Activated naive CD8-positive, alpha-beta T cell treated with anti-CD3 and anti-CD28 coated beads, Interleukin-2, amount 50 U/mL, for 24 hours (primary cell): ENCODE measurements at places on chromosomes 7 and 10.

GRCh38 chr7:30702200-30702599, 19.9 kb upstream of the CRHR2 start:
- DNase-seq = no peak

GRCh38 chr7:157775560-157776332, 438.9 kb downstream of the DNAJB6 start:
- DNase-seq = no peak

DNA sequence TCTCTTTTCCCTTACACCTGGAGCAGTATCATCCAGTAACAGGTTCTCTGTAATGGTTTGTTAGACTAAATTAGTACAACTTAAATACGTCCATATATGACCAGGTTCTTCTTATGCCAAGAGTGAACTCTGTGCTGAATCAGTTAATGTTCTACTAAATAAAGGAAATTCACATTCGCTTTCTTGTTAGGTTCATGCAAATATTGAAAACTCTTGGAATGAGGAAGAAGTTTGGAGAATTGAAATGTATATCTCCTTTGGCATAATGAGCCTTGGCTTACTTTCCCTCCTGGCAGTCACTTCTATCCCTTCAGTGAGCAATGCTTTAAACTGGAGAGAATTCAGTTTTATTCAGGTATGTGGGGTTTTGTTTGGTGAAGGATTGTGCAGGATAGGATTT, 15.3 kb upstream of the CFAP69 start:
- DNase-seq = no peak

DNA sequence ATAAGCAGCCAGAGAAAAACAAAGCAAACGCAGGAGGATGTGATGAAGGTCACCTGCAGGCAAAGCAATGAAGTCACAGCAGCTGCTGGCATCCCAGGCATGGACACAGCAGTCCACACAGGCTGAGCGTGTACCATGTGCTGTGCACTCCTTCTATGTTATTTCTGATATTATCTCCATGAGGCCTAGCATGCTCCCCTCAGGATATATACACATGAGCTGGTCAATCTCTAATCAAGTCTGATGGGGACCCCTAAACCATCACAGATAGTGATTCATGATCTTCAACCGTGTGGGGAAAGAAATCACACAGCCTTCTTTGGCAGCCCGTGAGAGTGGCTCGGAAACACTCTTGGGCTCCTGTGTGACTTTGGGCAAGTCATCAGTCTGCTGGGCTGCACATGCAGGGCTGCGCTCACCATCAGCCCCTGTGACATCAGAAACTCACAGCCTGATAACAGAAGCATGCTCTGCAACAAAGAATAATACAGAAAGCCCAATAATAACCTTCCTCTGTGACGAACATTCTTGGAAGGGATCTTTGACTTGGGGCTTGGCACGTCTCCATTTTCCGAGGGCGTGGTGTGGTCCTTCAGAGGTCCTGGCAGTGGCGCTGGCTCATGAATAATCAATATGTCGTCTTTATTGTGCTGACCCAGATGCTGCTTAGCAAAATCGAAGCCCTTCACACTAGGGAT, 83.0 kb upstream of the ATP6V0A4 start:
- DNase-seq = no peak

DNA sequence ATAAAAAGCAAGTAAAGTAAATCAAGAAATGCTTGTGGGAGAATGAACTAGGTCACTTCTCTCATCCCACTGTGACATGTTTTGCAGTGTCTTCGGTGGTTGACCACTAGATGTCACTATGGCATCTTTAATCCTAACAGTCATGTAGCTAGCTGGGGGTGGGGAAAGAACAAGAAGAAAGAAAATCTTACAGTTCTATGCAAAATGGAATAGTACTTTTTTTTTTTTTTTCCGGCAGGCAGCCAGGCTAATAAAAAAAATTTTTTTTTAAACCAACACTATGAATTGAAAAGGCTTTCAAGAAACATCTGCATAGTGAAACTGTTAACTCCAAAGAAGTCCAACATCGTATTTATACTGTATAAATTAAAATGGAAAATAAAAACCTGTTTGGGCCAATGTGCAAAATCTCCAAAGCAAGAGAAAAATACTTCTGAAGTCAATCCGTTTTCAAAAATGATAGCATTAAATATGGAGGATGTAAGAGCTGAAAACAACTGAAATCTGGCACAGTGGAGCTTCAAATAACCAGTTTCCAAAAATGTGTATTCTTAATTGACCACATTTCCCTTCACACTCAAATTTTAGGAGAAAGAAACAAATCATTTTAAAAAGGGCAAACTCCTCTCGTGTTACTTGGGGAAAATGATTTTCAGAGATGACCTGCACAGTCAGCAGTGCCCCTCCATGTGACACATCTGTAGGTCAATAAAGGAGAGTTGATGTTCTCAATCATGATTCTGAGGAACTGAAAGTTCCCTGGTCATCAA, 38.5 kb downstream of the CDK1 start:
- DNase-seq = no peak

DNA sequence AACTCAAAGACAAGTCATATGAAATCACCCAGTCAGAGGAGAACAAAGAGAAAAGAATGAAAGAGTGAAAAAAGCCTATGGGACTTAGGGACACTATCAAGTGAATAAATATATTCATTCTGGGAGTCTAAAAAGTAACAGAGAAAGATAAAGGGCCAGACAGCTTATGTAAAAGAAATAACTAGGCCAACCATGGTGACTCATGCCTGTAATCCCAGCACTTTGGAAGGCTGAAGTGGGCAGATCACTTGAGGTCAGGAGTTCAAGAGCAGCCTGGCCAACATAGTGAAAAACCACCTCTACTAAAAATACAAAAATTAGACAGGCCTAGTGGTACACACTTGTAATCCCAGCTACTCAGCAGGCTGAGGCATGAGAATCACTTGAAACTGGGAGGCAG, 154.7 kb upstream of the TMEM106B start:
- no peak for DNase-seq

- DNase-seq = no peak
These were observed 1107.2 kb upstream of the CELF2 start for GRCh38 chr10:9910446-9910845.

DNA sequence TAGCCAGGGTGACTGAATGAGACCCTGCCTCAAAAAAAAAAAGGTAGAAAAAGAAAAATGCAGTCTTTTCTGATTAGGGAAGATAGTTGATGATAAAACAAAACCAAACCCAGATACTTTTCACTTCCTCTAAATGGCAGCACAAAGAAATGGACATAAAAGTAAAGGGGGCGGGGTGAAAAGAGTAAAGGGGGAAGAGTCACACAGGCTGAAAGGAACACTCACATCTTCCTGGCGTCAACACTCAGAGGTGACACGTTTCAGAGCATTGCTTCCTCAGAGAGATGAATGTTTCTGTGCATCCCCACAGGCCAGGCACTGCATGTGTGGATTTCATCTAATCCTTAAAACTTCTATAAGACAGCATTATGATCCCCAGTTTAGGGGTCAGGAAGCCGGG, 81.2 kb downstream of the HIPK2 start:
- DNase-seq = no peak

DNA sequence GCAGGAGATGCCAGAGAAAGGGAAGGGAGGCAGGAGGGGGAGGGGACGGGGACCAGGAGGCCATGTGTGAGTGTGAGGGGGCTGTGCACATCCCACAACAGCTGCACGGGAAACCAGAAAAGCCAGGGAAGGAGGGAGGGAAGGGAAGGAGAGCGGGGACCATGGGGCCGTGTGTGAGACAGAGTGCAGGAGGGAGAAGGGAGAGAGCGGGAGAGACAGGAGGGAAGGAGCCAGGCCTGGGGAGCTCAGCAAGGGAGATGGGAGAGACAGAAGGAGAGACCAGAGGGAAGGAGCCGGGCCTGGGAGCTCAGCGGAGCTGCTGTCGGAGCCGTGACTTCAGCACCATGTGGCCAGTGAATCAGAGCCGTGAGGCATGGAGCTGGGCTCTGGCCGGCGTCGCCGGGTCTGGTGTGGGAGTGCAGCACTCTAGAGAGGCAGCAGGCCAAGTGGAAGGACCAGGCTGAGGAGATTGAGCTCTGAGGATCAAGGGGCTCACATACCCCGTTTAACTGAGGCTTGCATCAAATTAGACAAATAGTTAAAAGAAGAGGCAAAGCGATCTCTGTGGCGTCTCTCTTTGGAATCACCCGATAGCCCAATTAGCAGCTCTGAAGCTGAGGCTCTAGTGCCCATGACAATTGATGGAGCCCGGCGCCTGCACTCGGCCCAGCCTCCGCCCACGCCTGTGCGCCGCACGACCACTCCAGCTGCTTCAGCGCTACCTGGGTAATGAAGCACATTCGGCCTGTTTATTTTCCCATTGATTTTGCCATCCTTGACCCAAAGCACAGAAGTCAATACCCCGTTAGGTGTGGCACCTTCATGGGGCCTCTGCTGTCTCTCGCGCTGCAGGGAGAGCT, 150.4 kb downstream of the MAD1L1 start:
- no peak for DNase-seq

GRCh38 chr7:50217821-50218281, 86.7 kb upstream of the IKZF1 start:
- DNase-seq = no peak

GRCh38 chr10:5944389-5945189, 32.8 kb downstream of the IL15RA start:
- no peak for DNase-seq

GRCh38 chr10:7971949-7972348, 82.5 kb upstream of the GATA3 start:
- no peak for DNase-seq

- DNase-seq = no peak
These were observed 18.7 kb downstream of the AKR1C1 start for GRCh38 chr10:4981722-4982471.
